GM20000 (cell line): ENCODE measurements at places on chromosomes 3 and 15.

DNA sequence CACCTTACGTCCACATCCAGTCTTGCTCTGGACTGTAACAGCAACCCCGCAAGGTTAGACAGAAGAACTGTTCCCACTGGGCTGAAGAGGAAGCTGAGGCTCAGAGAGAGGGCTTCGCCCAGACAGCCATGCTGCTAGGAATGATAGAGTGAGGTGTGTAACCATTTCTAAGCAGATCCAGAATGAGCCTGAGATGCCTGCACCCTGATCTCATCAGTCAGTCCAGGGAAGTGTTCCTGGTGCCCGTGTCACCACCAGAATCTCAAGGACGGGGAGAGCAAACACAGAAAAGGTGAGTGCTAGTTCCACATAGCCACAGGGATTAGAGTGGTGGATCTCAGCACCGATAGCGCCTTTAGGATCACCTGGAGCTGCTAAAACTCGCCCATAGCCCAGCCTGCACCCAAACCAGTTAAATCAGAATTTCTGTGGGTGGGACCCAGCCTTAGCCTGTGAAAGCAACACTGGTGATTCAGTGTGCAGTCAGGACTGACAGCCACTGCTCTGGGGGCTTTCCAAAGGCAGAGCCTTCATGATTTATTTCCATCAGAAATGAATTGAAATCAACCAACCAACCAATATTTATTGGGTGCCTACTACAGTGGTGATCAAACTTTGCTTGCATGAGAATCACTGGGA is 12.3 kb downstream of the ISLR start:
- no peak for DNase-seq

- DNase-seq: no peak
Measured at GRCh38 chr3:35789042-35789831, 149.9 kb downstream of the ARPP21 start.

- no peak for DNase-seq
Measured at GRCh38 chr15:38186507-38186906, 66.1 kb upstream of the SPRED1 start.

DNA sequence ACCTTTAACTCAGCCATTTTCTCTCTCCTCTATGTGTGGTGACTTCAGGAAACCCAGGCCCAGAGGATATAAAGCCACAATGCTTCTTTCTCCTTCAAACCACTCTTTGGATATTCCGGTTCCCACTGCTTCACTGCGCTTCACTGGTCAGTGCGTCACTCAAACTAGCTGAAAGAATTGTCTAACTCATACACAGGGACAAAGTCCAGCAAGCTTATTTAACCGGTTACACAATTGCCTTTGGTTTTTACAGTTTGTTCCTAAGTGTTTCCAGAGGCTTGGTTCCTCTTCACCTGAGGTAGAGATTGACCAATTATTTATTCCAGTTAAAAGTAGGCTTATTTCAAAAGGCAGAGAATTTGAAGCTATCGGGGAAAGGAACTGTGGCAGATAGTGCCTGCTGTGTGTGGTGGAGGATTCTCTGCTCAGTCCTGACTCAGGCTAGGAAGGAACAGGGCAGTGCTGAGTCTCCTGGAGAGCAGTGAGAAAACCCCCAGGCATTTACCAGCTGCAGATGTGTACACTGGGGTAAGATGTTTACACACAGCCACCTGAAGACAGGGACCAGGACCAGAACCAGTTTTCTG is at the start of gene HGD:
Gene HGD (minus strand): TSS at position 145 of the 587 bp plus-strand sequence. CDS start 128 bp downstream, at position 17.
- no peak for DNase-seq

DNA sequence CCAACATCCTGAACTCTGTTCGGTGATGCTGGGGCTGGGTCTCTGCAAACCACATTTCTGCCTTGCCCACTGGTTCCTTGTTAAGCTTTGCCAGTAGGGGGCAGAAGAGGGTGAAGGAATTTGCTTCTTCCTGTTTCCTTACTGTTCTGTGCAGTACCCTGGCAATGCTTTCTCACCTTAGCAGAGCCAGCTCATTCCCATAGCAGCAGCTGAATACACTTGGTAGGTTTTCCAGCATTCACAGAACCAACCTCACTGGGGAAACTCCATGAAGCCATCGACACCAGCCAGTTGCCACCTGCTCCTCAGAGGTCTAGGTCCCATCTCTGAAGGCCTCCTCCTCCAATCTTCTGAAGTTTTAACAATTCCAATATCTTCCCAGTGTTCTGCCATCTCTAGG is 308.4 kb downstream of the PDCD6IP start:
- DNase-seq: peak; percentile 33

DNA sequence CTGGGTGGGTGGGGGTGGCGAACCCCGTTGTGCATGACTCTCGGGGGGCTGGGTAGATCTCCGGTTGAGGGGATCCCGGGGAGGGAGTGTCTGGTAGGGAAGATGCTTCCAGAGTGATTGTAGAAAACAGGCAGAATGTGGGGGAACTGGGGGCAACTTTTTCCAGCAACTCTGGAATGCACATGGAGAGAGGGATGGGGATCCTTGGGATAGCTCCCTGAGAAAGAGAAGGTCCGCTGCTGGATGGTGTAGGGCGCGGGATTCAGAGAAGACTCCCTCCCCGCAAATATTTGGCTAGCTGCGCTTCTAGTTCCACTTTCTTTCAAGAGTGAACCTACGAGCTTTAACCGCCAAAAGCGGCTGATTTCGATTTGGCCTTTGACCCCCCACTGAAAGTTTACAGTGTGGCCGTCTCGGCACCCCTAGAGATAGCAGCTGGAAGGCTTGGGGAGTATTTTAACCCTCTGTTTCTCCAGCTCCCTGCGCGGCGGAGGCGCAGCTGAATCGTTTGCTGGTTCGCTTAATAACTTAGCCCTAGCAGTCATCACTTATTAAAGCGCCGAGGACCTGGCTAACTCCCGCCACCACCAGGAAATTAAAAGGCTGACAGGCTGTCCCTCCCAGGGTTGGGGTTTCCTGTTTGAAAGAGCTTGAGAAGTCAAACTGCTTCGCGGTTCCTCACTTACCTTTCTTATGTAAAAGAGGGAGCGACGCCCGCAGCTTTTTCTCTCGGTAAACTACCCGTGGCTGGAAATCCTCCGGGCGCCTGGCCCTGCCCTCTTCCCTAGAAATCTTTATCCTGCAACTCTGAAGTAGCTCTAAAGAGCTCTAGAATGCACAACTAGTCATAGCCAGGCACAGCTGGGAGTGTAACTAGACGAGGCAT is 1.2 kb downstream of the PHLDB2 start:
- peak; percentile 83 for DNase-seq

GRCh38 chr15:72116731-72117485 is 1.0 kb downstream of the MYO9A start:
- DNase-seq: no peak

- DNase-seq: peak; percentile 82
Measured at GRCh38 chr3:14124223-14124614, 451 bp downstream of the CHCHD4 start.

GRCh38 chr3:134694946-134695543 is 44.2 kb upstream of the KY start:
- no peak for DNase-seq
